IMR-90 (cell line): ENCODE measurements at places on chromosomes 5 and 9. TPM values are rescaled to one million over a fixed set of nuclear protein-coding genes. Genes with fewer than 3 reads are reported as not detected.

- DNase-seq = no peak
These were observed 52.3 kb upstream of the CTSL start for GRCh38 chr9:87673446-87674120.

Gene ECSCR
- polyA plus RNA-seq = 3.6 and 3.8 TPM in 2 replicates

GRCh38 chr5:56434986-56435385 is 201.9 kb upstream of the ANKRD55 start:
- DNase-seq = no peak

GRCh38 chr5:82917584-82917983 is 159.6 kb downstream of the TMEM167A start:
- DNase-seq = no peak

Gene TLR4
- not detected in 2 replicates for polyA plus RNA-seq

DNA sequence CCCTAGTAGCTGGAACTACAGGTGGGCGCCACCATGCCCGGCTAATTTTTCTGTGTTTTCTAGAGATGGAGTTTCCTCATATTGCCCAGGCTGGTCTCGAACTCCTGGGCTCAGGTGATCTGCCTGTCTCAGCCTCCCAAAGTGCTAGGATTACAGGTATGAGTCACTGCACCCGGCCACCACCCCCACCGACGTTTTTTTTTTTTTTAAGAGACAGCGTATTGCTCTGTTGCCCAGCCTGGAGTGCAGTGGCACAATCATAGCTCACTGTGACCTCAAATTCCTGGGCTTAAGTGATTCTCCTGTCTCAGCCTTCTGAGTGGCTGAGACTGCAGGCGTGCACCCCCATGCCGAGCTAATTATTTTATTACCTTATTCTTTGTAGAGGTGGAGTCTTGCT is 38.2 kb downstream of the WDR70 start:
- DNase-seq = no peak

- DNase-seq = no peak
These were observed 525.8 kb downstream of the AGTPBP1 start for GRCh38 chr9:85215961-85216360.

- DNase-seq = no peak
These were observed 508.7 kb upstream of the GRAMD2B start for GRCh38 chr5:125914471-125914870.

Gene AK1
- polyA plus RNA-seq = 119 and 126 TPM in 2 replicates

- peak; percentile 90 for DNase-seq
These were observed 27.6 kb downstream of the IL7R start for GRCh38 chr5:35884191-35884769.

GRCh38 chr5:150492621-150493020 is 15.3 kb upstream of the NDST1 start:
- DNase-seq = peak; percentile 87

- no peak for DNase-seq
These were observed 3.4 kb downstream of the MEIKIN start for GRCh38 chr5:131942016-131942415.

GRCh38 chr9:2525147-2525546 is 96.4 kb upstream of the VLDLR start:
- DNase-seq = no peak

DNA sequence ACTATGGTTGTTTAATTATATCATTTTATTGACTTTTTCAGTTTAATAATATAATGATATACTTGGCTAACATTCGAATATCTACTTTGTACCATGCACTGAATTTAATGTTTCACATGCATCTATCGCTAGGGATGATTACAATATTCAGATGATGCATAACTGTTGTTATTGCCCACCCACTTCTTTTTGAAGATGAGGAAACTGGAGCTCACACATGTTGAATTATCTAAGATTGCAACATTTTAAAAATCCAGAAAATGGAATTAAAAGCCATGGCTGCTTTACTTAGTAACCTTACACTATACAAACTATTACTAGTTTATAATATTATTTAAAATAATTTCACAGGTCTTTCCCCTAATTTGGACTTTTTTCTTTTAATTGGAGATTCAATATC is 171.7 kb downstream of the TLR4 start:
- DNase-seq = no peak

- DNase-seq = no peak
These were observed 18.1 kb upstream of the WWC1 start for GRCh38 chr5:168273056-168273980.

Gene TIMD4
- polyA plus RNA-seq = not detected in 2 replicates

DNA sequence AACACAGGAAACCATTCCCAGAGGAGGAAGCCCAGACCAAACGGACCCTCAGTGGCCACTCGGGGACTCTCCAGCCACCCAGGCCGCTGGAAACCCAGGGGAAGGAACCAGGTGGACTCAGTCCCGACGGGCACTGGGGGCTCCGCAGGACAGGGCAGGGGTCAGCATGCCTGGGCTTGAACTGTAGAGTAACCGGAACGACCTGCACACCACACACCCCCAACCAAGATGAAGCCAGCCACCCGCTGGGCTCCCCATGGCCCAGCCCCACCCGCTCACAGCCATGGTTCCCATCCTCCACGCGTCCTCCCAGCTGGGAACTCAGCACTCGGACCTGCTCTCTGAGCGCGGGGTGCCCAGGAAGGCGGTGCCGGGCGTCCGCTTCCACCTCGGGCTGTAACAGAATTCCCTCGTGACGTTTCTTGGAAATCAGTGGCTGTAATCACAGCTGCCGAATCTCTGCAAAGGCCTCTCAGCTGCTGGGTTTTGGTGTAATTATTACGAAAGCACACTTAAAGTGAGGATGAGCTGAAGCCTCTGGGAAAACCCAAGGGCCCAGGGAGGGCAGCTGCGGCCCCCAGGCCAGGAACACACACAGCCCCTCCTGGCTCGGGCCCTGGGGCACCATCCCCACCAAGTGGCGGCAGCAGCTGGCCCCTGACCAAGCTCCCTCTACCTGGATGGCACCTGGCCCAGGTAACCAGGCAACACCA is 13.8 kb downstream of the NACC2 start:
- DNase-seq = peak; percentile 36

DNA sequence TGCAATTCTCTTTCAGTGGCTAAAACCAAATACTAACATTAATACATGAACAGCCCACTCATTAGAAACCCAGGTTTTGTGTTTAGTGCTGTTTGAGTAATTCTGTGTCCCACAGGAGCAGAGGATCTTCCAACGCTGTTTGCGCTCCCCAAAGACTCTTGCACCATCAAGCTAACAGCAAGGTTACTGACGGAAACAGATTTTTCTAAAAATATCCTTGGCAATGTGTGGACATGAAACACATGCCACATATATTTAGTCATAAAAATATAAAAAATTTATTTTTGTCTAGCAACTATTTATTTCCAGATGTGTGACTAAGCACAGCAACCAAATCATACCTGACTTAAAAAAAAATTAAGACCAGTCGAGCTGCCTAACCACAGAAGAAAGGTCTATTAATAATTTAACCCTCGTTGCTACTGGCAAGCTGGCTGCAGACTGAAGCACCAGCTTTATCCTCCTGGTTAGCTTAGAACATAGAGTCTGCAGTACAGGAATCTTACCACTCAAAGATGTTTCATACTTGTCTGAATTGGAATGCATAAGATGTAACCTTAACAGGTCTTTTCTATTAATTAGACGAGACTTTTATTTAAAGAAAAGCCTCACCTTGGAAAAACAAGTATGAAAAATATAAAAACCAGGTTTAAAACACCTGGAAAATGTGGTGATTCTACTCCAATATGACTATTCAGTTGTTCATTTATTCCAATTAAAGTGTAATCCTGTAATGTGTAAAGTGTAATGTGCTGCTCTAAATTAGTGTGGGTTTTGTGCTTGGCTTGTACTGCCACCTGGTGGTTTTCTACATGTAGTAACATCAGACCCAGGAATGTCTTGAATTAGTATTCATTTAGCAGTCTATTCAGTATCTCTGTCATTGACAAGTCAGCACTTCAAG is 272.5 kb downstream of the EPB41L4A start:
- DNase-seq = peak; percentile 93

DNA sequence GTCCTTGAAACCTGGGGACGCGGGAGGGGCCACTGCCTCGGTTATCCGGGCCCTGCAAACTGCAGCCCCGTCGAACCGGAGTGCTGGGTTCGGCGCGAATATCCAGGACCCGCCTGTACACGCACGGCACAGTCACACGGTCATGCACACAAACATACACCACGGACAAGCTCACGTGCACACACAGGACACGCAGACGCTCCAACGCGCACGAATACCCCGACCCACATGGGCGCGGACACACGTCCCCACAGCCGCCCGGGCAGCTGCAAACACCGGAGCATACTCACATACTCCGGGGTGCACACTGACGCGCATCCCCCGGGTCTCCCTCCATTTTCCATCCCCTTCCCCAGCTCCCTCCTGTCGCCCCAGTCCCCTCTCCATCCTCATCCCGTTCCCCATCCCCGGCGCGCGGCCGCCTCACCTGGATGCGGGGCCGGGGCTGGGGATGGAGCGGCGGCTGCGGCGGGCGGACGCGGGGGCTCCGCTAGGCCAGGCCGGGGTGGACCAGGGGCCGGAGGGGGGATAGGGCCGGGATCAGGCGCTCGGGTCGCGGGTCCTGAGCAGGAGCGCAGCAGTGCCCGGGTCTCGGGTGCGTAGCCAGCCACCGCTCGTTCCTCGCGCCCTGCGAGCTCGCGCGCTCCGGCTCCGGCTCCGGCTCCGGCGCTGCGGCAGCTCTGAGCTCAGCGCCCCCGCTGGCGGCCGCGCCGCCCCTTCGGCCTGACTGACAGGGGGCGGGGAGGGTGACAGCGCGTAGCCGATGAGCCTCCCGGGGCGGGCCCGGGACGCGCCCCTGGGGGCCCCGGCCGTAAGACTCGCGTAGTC is at the start of the genes EIF4E1B and SNCB:
Gene EIF4E1B (plus strand): TSS at position 823 of the 828 bp plus-strand sequence. CDS start 12,113 bp downstream, outside the sequence.
Gene SNCB (minus strand): TSS at position 682 of the 828 bp plus-strand sequence. CDS start 880 bp downstream, outside the sequence.
- DNase-seq = no peak

DNA sequence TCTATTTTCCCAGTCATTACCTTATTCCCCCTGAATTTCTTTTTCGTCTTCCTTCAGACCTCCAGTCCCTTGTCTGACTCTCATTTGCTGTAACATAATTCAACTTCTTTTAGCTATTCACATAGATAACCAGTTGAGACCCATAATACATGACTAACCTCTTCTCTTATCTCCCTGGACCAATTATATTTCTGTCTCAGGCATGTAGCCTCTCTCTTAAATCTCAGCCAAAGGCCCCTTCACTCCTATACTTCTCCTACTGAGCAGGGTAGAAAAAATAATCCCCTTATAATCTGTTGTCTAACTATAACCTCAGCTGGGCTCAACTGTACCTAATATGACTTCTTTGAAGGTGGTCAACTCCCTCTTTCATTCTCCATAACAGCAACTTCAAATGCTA is 20.9 kb downstream of the RANBP6 start:
- DNase-seq = no peak

DNA sequence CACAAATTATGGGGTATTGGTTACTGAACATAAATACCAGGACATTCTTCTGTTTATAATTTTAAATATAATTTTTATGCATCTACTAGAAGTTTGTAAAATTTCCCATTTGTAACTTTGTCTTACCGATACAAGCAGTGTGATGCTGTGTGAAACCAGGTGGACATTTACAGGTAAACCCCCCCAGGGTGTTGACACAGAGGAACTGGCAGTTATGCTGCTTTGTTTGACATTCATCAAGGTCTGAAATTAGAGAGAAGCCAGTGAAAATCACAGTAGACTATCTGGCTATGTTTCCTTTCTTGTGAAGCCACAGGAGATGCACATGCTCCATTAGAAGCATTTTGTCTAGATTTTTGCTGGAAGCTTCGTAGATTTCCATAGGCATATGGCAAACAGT is 190.9 kb downstream of the SLC12A2 start:
- DNase-seq = no peak

- no peak for DNase-seq
These were observed 46.8 kb upstream of the ATG10 start for GRCh38 chr5:81925009-81925408.

Gene AHRR
- polyA plus RNA-seq = 36.1 and 37.1 TPM in 2 replicates

DNA sequence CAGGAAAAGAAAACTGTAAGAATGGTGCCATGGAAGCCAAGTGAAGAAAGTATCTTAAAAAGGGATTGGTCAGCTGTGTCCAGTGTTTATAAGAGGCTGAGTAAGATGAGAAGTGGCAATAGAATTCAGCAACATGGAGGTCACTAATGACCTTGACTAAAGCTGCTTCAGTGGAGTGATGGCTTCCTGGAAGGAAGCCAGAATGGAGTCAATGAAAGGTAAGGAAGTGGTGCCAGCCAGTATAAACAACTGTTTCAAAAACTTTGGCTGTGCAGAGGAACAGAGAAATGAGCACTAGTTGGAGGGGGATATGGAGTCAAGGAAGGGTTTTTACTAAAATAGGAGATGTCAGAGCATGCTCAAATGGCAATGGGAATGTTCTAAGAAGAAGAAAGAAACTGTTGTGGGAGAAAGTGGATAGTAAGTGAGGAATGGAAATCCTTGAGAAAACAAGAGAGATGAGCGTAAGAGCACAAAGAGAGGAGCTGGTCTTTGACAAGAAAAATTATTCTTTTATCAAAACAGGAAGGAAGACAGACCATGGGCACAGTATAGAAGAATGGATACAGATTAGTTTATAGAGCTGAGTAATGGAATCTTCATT is 11.1 kb upstream of the NRG2 start:
- DNase-seq = no peak

Gene FAM240B
- not detected in 2 replicates for polyA plus RNA-seq

DNA sequence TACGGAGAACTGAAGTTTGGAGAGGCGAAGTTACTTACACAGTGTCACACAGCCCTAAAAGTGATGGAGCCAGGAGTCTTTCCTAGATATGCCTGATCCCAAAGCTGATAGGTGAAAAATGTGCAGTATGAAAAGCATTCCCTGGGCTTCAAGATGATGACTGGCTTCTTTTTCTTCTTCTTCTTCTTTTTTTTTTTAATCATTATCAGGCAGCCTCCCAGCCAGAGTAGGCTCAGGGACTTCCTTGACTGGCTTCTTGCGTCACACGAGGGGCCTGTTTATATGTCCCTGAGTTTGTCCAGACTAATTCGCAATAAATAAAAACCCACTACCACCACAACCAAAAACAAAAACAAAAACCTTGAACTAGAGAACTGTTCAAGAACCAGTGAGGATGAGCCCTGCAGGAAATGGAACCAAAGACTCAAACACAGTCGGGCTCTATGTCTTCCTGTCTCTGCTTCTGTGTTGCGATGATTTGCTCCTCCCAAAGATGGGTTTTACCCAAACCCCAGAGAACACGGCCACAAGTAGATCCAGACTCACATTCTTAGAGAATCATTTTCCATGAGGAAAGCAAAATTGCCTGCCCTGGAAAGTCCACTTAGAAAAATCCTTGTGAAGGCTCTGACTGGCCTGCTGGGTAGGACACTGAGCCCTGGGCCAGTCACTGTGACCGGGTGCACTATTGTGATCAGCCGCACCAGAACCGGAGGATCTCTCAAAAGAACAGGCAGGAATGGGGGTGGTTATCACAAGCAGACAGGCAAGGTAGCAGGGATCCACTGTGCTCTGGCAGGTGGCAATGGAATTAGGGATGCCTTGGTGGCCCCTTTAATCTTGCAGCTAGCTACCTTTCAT is 38.0 kb upstream of the ADAM19 start:
- no peak for DNase-seq

Gene PDE4D
- 1.2 and 1.4 TPM in 2 replicates for polyA plus RNA-seq

Gene ACTL7B
- not detected in 2 replicates for polyA plus RNA-seq

GRCh38 chr9:122236681-122237080 is 7.9 kb upstream of the LHX6 start:
- peak; percentile 30 for DNase-seq

- no peak for DNase-seq
These were observed 18.7 kb downstream of the DAPK1 start for GRCh38 chr9:87516222-87516925.

- DNase-seq = no peak
These were observed 76.8 kb downstream of the PTPN3 start for GRCh38 chr9:109421026-109421970.

Gene ARL14EPL
- polyA plus RNA-seq = not detected in 2 replicates

Gene PLCXD3
- polyA plus RNA-seq = 0.01 and 0.02 TPM in 2 replicates

GRCh38 chr5:61069150-61069549 is 93.1 kb downstream of the SMIM15 start:
- DNase-seq = no peak

GRCh38 chr5:32780508-32780919 is 69.4 kb downstream of the NPR3 start:
- peak; percentile 17 for DNase-seq
